ENCODE measurements at places on chromosomes 5 and 9. TPM values are rescaled to one million over a fixed set of nuclear protein-coding genes. Genes with fewer than 3 reads are reported as not detected.

- no peak for DNase-seq
Observed at GRCh38 chr9:12955510-12956163, 180.8 kb downstream of the LURAP1L start.

The PCDHB4 gene
- 0.13 TPM for total RNA-seq

GRCh38 chr5:7705261-7705660 is 145.7 kb downstream of the CFAP90 start:
- DNase-seq = no peak

- peak; percentile 87 for DNase-seq
Observed at GRCh38 chr5:96616801-96617200, 45.4 kb upstream of the CAST start.

Measured in bronchial epithelial cell (primary cell).